ENCODE measurements at places on chromosomes 13 and 19.

DNA sequence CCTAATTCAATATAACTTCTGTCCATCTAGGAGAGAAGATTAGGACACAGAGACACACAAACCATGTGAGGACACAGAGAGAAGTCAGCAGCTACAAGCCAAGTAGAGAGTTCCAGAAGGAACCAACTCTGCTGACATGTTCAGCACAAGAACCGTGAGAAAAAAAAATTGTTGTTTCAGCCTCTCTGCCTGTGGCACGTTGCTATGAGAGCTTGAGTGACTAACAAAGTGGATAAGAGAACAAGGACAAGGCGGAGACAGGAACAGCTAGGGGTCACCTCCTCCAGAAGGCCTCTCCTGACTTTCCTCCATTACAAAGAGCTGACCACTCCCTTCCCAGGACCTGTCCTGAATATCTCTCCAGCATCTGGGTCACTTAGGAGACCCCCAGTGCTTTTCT, 5.6 kb upstream of the SIGLEC12 start:
- peak; percentile 59 for DNase-seq

DNA sequence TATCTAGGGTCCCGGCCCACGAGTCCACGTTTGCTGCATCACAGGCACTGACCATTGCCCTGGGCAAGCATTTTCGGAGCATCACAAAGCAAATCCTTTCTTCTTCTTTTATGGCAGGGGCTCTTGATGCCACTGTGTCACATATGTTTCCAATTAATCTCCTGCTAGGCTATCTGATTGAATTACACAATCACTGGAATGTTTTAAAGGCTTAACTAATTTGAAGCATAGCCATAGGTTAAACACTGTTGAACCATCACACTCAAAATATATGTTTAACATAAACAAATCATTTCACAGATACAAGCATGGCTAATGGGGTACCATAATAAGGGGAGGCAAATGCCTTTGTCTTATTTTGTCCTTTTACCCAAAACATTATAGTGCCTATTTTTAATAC, 338.3 kb downstream of the POU4F1 start:
- DNase-seq, result no peak

GRCh38 chr13:47310401-47310800, 413.5 kb upstream of the HTR2A start:
- DNase-seq, result no peak

- DNase-seq, result no peak
Measured at GRCh38 chr13:106361621-106362020, 173.8 kb downstream of the EFNB2 start.

DNA sequence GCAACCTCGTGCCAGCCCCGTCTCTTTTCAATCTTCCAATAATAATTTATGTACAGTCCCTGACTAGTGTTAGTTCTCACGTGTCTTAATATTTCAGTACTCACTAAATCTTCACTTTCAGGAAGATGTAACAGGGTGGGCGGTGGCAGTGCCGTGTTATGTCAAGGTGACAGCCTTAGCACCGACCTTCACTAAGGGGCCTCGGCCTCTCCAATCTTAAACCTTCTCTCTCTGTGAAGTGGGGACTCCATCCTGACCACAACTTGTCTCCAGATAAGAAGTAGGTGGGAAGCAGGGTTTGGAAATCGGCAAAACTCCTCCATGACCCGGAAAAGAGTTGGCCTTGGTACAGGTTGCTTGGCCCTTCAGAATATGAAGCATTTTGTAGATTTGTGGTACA, 1.8 kb downstream of the RPS19 start:
- DNase-seq, result no peak

- DNase-seq, result no peak
Measured at GRCh38 chr13:69903081-69903480, 204.5 kb upstream of the ATXN8OS start.

DNA sequence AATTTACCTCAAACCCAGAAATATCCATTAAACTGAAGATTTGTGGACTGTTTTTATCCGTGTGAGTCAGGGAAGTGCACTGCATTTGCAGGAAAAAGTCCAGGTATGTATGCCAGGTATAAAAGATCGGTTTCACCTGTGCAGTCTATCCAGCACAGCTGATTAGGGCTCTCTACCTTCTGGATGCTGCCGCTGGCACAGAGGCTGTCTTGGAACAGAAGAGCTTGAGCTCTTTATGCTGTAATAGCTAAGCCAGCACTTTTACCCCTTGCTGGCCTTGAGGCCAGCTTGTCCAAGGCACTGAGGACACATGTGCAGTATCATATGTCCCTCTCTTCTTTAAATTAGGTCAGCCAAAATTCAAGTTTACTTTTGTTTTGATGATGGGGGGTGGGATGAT, 851.0 kb downstream of the DIAPH3 start:
- DNase-seq, result no peak

- no peak for DNase-seq
Measured at GRCh38 chr19:6250024-6250615, 29.7 kb downstream of the MLLT1 start.

DNA sequence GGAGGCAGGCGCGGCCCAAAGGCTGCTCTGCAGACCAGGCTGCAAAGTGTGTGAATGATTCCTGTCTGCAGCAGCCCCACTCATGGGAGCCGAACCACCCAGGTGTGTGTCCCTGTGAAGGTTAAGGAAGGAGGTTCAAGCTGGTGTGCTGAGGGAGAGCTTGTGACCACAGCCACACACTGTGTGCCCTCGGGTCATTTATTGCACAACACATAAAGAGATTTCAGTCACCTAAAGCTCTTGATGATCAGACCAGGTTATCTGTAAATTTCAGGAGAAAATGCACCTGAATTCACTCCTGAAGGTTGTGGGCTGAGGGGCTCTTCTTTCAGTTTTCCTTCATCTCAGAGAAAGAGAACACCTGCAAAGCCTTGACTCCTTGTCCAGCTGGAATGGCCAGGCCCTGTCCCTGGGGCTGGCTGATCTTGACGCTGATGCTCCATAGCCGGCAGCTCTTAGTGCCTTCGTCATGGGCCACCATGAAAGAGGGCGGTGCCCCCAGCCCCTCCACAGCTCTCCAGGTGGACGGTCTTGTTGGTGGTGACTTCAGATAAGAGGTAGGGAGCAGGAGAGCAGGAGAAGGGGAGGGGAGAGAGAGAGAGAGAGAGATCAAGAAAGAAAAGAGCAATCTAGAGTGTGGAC, 110.8 kb upstream of the C1QTNF9B start:
- no peak for DNase-seq

GRCh38 chr19:6732803-6733337, 4.5 kb downstream of the GPR108 start:
- DNase-seq, result no peak

GRCh38 chr19:39083983-39084731, at the start of gene ACP7:
ACP7 (plus strand) TSS chr19:39084368; CDS start chr19:39085270, 902 bp downstream.
- DNase-seq, result no peak

GRCh38 chr13:42875475-42876269, 94.3 kb downstream of the FAM216B start:
- DNase-seq, result no peak

GRCh38 chr13:52673465-52673864, 20.8 kb downstream of the SUGT1 start:
- DNase-seq, result no peak

DNA sequence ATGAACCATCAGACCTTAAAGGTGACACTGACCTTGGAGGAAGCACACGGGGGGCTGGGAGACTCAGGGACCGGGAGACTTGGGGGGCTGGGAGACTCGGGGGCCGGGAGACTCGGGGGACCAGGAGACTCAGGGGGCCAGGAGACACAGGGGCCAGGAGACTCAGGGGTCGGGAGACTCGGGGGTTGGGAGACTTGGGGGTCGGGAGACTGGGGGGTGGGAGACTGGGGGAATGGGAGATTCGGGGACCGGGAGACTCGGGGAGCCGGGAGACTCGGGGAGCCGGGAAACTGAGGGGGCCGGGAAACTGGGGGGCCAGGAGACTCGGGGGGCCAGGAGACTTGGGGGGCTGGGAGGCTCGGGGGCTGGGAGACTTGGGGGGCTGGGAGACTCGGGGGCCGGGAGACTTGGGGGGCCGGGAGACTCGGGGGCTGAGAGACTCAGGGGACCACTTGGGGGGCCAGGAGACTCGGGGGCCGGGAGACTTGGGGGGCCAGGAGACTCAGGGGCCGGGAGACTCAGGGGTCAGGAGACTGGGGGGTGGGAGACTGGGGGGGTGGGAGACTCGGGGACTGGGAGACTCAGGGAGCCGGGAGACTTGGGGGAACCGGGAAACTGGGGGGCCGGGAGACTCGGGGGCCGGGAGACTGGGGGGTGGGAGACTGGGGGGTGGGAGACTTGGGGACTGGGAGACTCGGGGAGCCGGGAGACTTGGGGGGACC, 62.9 kb downstream of the RASA3 start:
- DNase-seq, result no peak

DNA sequence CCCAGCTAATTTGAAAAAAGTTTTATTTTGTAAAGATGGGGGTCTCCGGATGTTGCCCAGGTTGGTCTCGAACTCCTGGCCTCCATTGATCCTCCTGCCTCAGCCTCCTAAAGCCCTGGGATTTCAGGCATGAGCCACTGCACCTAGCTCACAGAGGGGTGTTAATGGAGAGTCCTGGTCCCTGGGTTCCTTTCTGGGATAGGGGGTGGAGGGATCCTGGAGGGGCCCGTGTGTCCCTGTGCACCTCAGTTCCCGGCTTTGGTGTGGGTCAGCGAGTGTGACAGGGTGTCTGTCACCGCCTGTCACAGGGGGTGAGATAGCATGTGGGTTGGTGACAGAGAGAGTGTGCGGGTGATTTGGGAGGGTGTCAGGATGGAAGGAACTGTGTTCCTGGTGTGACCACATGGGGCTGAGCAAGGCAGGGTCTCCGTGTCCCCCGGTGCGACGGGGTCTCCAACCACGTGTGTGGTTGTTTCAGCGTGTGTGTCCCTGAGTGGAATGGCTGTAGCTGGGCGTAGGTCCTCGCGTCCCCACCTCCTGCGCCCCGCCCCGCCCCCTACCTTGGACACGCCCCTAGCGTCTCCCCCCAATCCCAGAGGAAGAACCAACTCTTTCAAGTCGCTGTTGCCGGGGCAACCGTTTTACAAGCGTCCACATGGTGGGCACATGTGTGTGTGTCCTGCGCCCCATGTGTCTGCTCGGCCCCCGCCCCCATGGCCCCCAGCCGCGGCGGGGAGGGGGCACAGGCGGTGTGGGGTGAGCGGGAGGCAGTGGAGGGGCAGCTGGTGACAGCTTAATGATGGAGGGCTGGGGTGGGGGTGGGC, 2.9 kb upstream of the NRTN start:
- DNase-seq, result no peak

GRCh38 chr13:106318941-106319411, 216.5 kb downstream of the EFNB2 start:
- DNase-seq, result no peak

DNA sequence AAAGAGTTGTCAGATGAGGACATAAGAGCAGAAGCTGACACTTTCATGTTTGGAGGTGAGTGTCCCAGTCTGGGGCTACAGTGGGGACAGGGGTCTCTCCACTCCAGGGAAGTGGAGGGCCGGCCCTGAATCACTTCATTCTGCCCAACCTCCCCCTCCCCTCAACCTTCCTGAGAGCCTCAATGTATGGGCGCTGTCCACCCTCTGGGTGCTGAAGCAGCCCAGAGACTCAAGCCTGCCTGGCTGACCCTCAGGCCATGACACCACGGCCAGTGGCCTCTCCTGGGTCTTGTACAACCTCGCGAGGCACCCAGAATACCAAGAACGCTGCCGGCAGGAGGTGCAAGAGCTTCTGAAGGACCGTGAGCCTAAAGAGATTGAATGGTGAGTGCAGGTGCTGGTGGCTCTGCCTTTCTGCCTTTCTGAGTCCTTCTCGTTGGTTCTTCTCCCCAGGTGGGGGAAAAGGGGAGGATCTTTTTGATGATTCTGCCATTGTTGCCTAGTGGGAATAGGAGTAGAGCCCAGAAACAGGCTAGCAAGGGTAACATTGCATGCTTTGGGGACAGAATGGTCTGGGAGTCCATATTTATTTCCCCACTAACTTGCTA, 8.8 kb downstream of the CYP4F8 start:
- DNase-seq, result no peak

- no peak for DNase-seq
Measured at GRCh38 chr13:55893540-55893939, 1247.2 kb upstream of the PRR20A start.

- DNase-seq, result peak; percentile 16
Measured at GRCh38 chr19:20244356-20244755, 77.3 kb downstream of the ZNF486 start.

DNA sequence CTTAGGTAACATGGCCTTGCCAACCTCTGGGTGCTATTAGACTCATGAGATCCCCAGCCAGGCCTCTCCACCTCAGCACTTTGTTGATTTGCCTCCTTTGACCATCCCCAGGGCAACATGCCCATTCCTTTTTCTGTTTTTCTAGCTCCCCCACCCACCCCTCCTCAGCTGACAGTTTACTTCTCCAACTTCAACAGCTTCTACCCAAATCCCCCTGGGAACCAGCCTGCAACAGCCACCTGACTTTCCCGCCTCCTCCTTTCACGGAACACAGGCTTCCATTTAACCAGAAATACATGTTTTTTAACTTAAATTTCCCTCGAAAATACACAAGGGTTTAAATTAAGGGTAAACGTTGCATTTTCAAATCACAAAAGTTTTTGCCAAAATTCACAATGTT, 117.3 kb downstream of the DLEU7 start:
- no peak for DNase-seq

Measured in suppressor macrophage treated with lipopolysaccharide for 4 hours (primary cell).